Brain pericyte (primary cell): ENCODE measurements at places on chromosomes 5 and 9.

DNA sequence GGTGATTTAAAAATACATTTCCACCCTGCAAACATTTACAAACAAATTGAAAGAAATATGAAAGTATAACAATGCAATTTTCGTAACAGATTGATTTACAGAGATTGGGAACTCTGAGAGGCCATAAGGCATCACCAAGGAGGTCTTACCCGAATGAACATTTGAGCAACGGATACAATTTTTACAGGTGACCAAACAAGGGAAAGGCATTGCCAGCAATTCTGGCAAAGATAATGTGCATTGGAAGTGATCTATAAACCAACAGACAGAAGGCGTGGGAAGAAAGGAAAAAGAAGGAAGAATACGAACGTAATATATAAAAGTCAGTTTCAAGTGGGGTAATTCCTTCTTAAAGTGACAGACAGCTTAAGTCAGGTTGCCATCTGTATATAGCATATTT lies 295.9 kb downstream of the CDH12 start:
- no peak for DNase-seq

- no peak for DNase-seq
These were observed 728.0 kb downstream of the CDH9 start for GRCh38 chr5:26310415-26310814.

DNA sequence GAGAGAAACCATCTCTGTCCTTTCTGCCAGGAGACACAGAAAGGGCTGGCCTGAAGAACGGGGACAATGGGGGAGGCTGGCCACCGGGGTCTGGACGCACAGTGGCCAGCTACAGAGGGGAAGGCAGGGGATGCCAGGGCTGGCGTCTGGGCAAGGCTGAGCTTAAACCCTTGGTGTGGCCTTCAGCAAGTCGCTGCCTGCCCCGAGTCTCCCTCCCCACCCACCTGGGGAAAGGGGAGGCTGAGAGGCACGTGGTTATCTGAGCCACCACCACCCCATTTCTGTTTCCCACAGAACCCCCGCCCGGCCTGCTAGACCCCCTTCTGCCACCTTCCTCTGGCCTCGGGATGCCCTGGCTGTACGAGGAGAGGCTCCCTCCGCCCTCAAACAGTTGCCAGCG lies 115.3 kb downstream of the VAV2 start:
- DNase-seq = no peak

DNA sequence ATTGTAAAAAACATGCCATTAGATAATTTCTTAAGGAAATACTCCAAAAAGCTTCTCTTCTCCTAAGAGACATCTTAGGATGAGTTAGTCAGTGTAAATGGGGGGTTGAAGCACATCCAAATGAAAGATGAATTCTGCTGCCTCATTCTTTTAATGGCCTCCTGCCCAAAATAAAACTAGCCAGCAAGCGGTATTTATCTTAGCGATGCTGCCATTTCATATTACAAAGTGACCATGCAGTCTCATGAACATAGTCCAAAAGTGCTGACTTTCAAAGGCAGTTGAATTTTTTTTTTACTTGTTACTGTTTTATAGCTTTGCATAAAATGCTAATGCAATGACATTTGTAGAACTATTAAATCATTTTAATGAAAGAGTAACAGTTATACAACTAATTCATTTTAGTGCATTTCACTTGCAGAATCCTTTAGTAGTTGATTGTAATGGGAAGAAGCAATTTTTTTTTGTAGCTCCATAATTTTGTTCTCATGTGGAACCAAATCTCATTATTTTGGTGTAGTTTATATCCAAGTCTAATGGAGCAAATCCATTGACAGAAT lies 151.5 kb downstream of the CAVIN4 start:
- DNase-seq = no peak

DNA sequence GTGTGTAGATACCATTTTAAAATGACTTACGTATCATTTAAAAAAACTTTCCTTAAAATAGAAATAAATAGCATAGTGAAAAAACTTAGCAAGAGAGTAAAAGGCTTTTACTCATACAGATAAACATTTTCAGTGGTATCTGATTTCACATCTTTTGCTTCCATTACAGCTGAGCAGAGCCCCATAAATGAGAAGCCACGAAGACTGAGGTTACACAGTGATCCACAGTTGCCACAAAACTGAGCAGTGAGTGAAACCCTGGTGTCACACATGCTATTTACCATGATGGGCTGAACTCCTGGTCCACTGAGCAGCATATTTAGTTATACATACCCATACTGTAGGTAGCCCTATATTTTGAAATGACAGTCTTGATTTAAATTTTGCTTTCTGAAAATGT lies 401.2 kb downstream of the KIAA0825 start:
- DNase-seq = no peak

- no peak for DNase-seq
These were observed 193.1 kb downstream of the PAX5 start for GRCh38 chr9:36840898-36841536.

- peak; percentile 50 for DNase-seq
These were observed at the start of gene GPX8 for GRCh38 chr5:55159763-55160492. Gene GPX8 (plus strand): TSS chr5:55160171. CDS start chr5:55160193, 22 bp downstream.

GRCh38 chr9:136939996-136940525 lies 4.5 kb downstream of the FBXW5 start:
- DNase-seq = no peak

DNA sequence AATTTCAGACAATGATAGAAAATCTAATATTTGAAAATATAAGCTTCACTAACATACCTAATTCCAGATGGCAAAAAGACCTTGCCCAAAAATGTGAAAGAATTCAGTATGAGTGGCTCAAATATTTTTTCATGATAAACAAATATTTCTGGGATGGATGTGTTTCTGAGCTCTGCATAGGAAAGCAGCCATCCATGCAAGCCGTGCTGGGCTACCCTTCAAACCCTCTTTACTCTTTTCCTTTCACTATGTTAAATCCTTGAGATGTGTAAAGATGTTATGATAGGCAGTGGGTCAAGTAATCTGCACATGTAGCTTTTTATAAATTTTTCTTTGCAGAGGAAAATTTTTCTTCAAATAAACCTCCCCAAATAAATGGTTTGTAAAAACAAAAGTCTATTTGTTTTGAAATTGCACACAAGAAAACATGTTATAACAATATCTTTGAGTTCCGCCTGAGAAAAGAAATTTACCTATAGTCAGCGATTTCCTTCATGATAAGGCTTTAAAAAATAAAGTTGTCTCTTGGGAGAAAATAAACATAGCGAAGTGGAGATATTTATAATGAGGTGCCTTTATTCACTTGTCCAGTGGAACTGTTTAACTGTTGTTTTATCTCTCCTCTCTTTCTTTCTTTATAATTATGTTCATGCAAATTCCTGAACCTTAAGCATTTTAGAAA lies 154.3 kb upstream of the PITX1 start:
- no peak for DNase-seq

DNA sequence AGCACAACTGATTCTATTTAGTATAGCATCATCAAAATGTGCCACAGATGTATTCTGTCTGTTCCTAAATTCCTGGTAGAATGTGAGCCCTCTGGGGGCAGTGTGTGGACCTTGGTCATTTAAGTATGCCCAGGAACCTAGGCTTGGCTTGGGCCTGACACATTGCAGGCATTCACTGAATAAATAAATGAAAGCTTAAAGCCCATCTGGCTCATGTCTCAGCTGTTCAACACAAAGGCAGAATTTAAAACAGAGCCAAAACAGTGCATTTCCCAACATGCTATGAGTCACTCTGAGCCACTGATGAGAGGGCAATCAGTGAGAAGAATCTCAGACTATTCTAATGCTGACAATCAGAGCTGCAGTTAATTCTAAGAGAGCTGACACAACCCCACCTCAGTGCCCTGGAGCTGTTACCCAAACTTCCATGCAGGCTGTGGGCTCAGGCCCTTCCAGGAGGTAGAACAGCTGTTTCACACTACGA lies 8.1 kb downstream of the FAM193B start:
- peak; percentile 84 for DNase-seq

GRCh38 chr5:74919487-74919886 lies 53.3 kb upstream of the FAM169A start:
- DNase-seq = no peak

GRCh38 chr5:176621661-176622079 lies 8.7 kb downstream of the SNCB start:
- no peak for DNase-seq

- no peak for DNase-seq
These were observed 49.6 kb upstream of the SMIM32 start for GRCh38 chr5:136242611-136243010.

DNA sequence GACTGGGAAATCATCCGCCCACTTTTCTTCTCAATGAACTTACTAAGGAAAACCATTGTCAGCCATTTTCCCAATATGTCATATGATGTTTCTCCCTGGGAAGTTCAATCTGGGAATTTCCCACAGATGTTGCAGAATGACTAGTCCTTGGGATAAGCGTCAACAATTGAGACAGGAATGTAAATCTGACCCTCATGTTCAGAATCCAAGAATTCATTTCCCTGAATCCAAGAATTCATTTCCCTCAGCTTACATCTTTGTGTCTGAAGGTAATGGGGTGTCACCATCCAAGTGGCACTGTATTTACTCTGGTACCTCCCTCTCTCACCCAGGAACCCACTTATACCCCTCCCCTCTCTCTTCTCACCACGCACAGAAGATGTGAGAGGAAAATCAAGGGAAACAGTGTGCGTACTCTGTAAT lies 7.4 kb downstream of the KLF9 start:
- no peak for DNase-seq

DNA sequence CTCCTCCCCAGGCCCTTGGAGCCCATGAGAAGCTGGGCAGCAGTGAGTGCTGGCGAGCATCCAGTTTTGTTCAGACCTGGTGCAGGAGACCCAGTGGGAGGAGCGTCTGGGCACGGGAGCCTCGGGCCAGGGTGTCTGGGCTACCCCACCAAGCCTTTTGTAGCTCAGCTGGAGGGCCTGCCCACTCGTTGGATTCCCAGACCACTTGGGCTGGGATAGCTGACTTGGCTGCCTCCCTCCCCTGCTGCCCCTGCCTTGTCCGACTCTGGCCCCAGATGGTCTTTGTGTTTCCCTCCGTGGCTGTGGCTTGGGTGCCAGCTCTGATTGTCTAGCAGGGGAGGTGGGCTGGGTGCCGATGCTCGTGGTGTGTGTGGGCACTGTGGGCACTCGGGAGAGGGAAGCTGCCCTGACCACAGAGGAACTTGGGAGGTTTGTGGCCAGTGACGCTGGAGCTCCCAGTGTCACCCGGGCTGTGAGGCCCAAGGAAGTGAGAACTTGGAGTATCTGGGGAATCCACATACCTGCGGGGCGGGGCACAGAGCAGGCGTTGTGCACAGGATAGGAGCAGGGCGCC lies 47.3 kb downstream of the WNK2 start:
- DNase-seq = no peak

GRCh38 chr5:57889558-57889957 lies 406.9 kb upstream of the ACTBL2 start:
- DNase-seq = no peak

GRCh38 chr5:160660132-160660531 lies 191.9 kb downstream of the ATP10B start:
- no peak for DNase-seq

DNA sequence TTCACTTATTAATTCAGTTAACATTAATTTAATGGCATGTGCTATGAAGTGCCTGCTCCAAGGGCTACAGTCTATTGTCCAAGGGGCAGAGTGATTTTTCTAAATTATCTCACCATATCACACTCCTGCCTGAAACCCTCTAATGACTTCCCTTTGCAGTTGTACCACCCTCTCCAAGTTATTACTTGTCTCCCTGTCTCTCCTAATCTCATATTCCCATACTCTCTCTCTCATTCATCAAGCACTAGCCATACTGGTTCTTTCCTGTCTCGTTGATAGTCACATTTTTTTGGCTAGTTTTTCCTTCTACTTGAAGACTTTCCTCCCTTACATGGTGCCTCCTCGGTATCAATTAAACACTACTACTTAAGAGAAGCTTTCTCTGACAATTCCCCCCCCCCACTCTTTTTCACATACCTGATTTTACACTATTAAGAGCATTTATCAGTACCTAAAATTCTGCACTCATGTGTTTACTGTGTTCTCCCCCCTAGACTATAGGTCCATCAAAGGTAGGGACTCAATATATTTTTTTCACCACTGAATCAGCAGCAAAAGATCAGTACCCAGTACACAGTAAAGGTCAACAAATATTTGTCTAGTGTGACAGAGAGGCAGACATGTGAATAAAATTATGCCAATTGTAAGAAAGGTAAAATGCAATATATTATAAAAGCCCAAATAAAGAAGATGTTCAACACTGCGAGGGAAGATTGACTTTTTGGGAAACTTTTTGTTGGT lies 19.0 kb downstream of the RICTOR start:
- no peak for DNase-seq

GRCh38 chr5:128406803-128407202 lies 131.2 kb downstream of the FBN2 start:
- no peak for DNase-seq

DNA sequence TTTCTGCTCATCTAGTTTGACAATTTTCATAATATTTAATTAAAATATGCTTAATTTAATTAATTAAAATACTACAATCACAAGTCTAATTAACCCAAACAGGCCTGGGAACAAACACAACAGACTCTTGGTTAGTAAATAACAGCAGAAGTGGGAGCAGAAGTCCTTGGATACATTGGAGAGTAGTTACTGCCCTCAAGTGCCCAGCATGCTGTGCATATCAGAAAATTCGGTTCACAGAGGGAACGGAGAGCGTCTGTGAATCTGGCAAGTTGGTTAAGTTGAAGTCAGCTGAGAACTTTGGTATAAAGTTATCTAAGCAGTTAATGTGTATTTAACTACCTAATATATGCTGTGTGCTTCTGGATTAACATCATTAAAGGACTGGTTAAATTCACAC lies 87.0 kb upstream of the ATG10 start:
- no peak for DNase-seq

DNA sequence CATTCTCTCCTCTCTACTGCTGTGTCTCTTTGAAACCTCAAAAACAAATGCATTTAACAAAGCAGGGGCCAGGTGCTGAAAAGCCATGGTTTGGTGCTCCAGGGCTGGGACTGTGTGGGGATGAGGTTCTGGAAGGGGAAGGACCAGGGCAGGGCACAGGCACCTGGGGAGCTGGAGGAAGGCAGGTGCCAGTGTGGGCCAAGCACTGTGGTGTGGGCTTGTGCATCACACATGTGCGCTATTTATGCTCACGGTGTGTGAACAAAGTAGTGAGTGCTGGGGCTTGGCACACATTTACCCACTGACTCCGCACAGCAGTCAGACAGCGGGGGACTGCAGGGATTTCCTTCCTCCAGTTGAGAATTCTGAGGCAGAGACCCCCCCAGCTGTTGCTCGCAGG lies 10.1 kb downstream of the HRH2 start:
- no peak for DNase-seq

GRCh38 chr9:79977510-79978197 lies 405.9 kb downstream of the TLE4 start:
- no peak for DNase-seq
